ENCODE measurements at places on chromosomes 1 and 21.

DNA sequence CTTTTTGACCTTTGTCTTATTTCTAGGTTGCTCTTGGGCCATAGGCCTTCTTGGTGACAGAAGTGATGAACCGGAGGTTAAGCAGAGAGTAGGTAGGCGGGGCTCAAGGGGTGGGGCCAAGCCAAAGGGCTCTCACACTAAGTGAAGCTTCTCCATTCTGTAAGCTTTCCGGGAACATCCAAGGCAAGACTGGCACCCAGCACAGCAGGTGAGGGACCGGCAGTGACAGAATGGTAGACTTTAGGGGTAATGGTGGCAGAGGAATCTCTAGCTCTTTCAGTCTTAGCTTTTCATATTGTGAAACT is at the start of gene TNFAIP8L2:
TNFAIP8L2 (plus strand) TSS at position 135 of the 305 bp plus-strand sequence. CDS start 2,049 bp downstream, outside the sequence.
- peak; percentile 70 for DNase-seq

- DNase-seq, result no peak
Measured at GRCh38 chr1:38826262-38826661, 33.3 kb downstream of the RRAGC start.

- DNase-seq, result no peak
Measured at GRCh38 chr1:110348771-110349170, 9.6 kb downstream of the RBM15 start.

- no peak for DNase-seq
Measured at GRCh38 chr1:8943498-8944405, 1.9 kb upstream of the CA6 start.

GRCh38 chr1:2981981-2982614 is 39.2 kb upstream of the ACTRT2 start:
- peak; percentile 48 for DNase-seq

- no peak for DNase-seq
Measured at GRCh38 chr1:60153961-60154360, 80.4 kb upstream of the C1orf87 start.

Data from sciatic nerve (tissue), 2 donors.